Thymus (tissue), 14 donors: ENCODE measurements at places on chromosomes 4 and X. TPM values are rescaled to one million over a fixed set of nuclear protein-coding genes. Genes with fewer than 3 reads are reported as not detected.

The LAGE3 gene
- polyA plus RNA-seq, result 17.3 TPM

The CHRNA9 gene
- 0.68 TPM for polyA plus RNA-seq

The JAKMIP1 gene
- polyA plus RNA-seq, result 1.5 TPM

The WAS gene
- polyA plus RNA-seq, result 40.1 TPM

The CT45A10 gene
- polyA plus RNA-seq, result not detected
